ENCODE measurements at places on chromosomes 5 and 9.

DNA sequence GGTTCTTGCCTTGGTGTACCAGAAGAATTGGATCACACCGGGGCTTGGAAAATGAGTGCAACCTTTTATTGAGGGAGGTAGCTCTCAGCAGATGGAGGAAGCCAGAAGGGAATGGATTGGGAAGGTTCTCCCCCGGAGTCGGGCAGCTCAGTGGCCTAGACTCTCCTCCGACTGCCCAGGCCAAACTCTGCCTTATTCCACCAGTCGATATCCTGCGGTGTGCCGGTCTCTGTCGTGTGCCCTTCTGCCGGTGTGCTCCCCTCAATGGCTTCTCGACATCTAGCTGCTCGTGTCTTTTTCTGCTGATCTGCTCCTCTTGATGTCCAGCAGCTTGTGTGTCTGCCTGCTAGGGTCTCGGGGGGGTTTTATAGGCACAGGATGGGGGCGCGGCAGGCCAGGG lies 87.4 kb upstream of the CCL21 start:
- DNase-seq, result no peak

GRCh38 chr5:178569485-178569884 lies 20.7 kb downstream of the COL23A1 start:
- no peak for DNase-seq

- no peak for DNase-seq
Observed at GRCh38 chr9:130635306-130635705, 29.1 kb upstream of the PRDM12 start.

GRCh38 chr5:122942164-122942914 lies 94.2 kb downstream of the PPIC start:
- DNase-seq, result no peak

DNA sequence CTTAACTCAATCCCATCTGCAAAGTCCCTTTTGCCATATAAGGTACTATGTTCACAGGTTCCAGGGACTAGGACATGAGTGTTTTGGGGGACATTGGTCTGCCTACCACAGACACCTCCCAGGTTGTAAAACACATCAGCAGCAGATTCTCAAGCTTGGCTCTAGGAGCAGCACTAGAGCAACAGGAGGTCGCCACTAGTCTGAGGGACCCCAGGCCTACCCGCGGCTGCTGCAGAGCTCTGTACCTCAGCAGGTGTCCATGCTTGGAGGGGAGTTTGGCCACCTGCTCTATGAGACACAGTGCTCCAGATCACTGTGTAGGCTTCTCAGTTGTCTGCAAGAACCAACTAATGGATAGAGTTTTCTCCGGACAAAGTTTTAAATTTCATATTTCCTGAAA lies 262.2 kb upstream of the ARRDC3 start:
- no peak for DNase-seq

DNA sequence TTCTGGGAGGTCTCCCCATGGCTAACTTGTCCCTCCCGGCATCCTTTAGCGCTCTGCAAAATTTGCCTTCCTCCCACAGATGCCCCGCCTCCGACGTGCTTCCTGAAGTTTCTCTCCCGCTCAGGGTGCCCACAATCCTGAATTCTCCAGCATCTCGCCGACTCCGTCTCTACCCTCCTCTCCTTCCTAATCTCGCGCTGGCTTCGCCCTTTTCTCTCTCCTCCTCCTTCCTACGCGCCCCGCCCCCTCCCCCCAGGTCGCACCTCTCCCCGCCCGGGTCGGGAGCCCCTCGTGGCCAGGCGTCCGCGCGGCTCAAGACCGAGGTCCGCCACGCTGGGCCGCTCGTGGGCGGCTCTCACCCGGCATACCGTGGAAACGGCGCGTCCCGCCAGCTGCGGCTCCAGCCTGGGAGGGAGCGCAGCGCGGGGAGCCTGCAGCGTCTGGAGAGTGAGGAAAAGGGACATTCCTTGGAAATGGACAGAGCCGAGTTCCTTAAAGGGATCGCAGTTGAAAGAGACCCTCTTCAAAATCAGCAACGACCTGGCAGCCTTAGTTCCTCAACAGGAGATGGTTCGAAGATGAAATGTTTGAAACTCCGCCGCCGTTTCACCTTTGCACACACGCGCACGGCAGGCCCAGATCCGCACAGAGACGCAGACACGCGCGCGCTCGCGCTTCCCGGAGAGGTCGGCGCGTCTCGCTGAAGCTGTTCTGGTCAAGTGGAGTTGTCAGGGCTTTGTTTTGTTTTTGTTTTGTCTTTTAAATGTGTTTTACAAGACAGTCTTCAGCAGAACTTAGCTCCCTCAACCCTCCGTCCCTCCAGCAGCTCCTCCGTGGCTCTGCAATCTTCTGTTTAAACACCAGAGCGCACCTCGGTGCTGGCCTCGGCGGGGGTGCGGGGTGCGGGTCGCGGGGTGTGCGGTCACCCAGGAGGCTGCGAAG lies 5.0 kb upstream of the IRX2 start:
- DNase-seq, result no peak

DNA sequence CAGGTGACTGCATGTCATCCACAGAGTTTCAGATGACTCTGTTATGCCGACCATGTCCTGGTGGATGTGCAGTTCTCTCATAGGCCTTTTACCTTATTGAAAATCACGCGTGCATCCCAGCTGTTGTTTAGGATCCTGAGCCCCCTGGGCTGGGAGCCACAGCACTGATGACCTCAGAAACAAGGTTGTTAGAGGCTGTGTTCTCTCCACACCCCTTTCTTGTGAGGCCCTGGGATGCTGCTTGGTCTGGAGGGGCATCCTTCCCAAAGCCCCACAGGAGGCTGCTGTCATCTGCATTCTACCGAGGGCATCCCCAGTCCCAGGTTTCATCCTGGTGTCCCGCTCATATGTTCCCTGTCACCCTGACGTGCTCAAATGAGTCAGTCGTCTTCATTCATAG lies 76.5 kb upstream of the IRX4 start:
- no peak for DNase-seq

GRCh38 chr9:71607461-71607881 lies 160.8 kb downstream of the CEMIP2 start:
- DNase-seq, result no peak

- no peak for DNase-seq
Observed at GRCh38 chr9:125820100-125820804, 73.1 kb downstream of the PBX3 start.

- no peak for DNase-seq
Observed at GRCh38 chr5:57215629-57216195, 41.9 kb downstream of the GPBP1 start.

- peak; percentile 27 for DNase-seq
Observed at GRCh38 chr5:128271859-128272464, 188.4 kb downstream of the SLC12A2 start.

GRCh38 chr5:170628691-170629565 lies 125.1 kb downstream of the KCNIP1 start:
- DNase-seq, result no peak

DNA sequence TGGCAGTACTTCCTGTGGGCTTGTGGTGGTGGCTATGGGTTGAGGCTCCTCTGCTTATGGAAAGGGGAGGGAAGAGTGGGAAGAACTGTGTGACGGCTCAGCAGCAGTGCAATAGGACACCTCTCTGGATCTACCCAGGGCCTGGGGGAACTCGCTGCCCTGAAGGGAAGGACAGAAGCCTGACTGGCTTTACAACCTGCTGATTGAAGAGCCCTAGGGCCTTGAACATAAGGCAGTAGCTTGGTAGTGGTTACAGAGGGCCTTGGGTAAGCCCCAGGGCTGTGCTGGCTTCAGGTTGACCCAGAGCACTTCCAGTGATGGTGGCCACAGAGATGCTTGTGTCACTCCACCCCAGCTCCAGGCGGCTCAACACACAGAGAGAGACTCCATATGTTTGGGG lies 5.5 kb downstream of the CCIN start:
- DNase-seq, result no peak
